T-cell (primary cell): ENCODE measurements at places on chromosomes 16 and 17. TPM values are rescaled to one million over a fixed set of nuclear protein-coding genes. Genes with fewer than 3 reads are reported as not detected.
A peak's percentile ranks its signal among the peaks of the same experiment; 100 is the strongest.

- H3K27ac ChIP-seq: no peak overlapping the region
- DNase-seq: no peak
- peaks cover 6% of the 10 kb centered on the region for H3K36me3 ChIP-seq
- H3K4me3 ChIP-seq: no peak overlapping the region
These were observed 64.5 kb downstream of the RAI1 start for GRCh38 chr17:17745476-17746455.

DNA sequence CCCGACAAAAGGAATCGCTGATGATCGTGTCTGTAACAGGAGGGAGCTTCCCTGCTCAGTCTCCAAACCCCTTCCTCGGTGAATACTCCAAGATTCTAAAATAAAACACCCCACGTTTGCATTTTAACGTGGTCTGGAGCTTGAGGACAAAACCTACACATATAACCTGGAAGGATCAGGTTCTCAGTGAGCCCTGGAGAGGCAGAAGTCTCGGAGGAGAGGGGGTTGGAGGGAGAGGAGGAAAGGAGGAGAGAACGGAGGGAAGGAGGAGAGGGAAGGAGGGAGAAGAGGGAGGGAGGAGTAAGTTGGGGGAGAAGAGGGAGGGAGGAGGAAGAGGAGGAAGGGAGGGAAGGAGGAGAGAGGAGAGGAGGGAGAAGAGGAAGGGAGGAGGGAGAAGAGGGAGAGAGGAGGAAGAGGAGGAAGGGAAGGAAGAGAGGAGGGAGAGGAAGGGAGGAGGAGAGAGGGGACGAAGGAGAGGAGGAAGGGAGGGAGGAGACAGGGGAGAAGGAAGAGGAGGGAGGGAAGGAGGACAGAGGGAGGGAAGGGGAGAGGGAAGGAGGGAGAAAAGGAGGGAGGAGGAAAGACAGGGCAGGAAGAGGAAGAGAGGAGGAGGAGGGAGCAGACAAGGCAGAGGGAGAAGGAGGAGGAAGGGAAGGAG is 27.4 kb upstream of the GINS2 start:
- no peaks in the 10 kb centered on the region for H3K4me1 ChIP-seq
- no peak overlapping the region for H3K27ac ChIP-seq
- peaks cover 47% of the 10 kb centered on the region for H3K27me3 ChIP-seq
- no peak for DNase-seq
- H3K4me3 ChIP-seq: no peak overlapping the region

GRCh38 chr17:81621494-81622130 is 15.3 kb downstream of the NPLOC4 start:
- peaks cover 28% of the 10 kb centered on the region for H3K36me3 ChIP-seq
- no peak for DNase-seq
- H3K27ac ChIP-seq: no peak overlapping the region
- H3K4me1 ChIP-seq: no peaks in the 10 kb centered on the region
- H3K4me3 ChIP-seq: no peak overlapping the region

Gene CORO6
- total RNA-seq: 2.4 TPM

DNA sequence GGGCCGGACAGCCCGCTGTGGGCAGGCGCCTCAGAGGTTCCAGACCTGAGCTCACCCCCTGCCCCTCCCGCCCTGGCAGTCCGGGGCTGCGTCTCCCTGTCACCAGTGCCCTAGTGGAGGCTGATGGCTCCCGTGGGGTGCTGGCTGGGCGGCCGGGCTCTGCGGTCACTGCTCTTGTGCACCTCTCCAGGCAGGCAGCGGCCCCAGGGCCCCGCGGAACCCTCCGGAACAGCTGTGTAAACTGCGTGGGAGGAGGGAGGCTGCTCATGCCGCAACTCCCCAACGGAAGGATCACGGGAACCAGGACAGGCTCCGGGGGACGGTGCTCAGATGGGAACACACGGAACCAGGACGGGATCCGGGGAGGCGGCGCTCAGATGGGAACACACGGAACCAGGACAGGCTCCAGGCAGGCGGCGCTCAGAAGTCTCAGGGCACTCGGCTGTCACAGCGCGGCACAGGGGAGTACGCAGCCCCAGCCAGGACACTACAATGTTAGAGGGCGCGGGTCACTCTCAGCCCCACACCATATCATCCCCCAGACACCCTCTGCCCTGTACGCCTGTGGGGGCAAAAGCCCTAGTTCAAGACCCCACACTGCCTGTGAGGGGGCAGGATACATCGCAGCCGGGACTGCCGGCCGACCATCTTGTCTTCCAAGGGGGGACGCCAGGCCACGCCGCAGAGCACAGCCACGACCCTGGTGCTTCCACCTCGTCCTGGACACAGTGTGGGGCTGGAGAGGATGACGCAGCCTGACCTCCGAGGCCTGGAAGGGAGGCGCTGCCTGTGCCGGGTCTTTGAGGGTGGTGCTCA is 74.0 kb upstream of the GNG13 start:
- H3K4me1 ChIP-seq: no peaks in the 10 kb centered on the region
- H3K4me3 ChIP-seq: no peak overlapping the region
- no peaks in the 10 kb centered on the region for H3K27me3 ChIP-seq
- no peak for DNase-seq

Gene ACSM2B
- 0.86 TPM for total RNA-seq

Gene CUEDC1
- total RNA-seq: 1.4 TPM

DNA sequence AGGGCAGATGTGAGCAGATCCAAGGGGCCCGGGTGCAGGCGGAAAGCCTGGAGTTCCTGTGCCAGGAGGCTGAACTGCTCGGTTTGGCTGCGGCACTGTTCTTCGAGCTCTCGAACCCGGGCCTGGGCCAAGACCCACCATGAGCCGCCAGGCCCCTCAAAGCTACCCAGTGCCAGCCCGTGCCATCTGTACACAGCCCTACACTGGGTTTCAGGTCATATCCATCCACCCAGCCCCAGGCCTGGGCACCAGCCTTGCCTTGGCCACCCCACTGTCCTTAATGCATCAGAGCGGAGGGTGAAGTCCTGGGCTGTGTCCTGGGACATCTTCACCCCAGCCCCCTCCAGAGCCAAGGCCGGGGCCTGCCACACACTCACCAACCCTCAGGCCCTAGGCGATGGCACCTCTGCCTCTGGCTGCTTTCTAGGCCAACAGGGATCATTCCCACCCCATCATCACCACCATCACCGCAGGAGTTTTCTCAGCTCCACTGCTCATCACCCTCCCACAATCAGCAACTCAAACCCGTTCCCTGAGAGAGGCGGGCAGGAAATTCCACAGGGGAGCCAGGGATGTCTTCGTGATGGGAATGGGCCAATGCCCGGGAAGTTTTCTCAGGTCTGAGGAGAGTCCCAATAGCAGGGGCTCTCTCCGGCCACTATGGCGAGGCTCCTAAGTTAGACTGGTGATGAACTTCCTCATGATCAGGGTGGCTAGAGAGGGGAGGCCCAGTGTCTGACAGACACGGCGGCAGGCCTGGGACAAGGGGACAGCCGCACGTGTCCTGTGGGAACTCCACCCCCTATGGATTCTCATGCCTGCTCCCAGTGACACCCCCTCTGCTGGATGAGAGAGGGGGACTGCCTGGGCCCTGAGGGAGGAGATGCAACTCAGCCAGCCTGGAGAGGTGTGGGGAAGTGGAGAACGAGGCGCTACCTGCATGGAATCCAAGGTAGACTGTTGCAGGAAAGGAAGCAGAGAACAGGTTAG is 9.1 kb downstream of the TSPOAP1 start:
- DNase-seq: no peak
- no peak overlapping the region for H3K27ac ChIP-seq
- no peak overlapping the region for H3K4me3 ChIP-seq
- peaks cover 35% of the 10 kb centered on the region for H3K36me3 ChIP-seq

GRCh38 chr17:82302568-82302963 is 14.8 kb downstream of the CD7 start:
- H3K27me3 ChIP-seq: no peaks in the 10 kb centered on the region
- no peaks in the 10 kb centered on the region for H3K36me3 ChIP-seq
- H3K27ac ChIP-seq: peak overlapping the region; percentile 56
- H3K4me3 ChIP-seq: peak overlapping the region; percentile 51

- DNase-seq: no peak
- peak overlapping the region; percentile 54 for H3K27ac ChIP-seq
- no peak overlapping the region for H3K4me3 ChIP-seq
- peaks cover 26% of the 10 kb centered on the region for H3K4me1 ChIP-seq
These were observed 11.0 kb upstream of the CCR7 start for GRCh38 chr17:40576113-40576740.

Gene CD300LB
- not detected for total RNA-seq

Gene TEN1
- 13.9 TPM for total RNA-seq

Gene FN3K
- 4.5 TPM for total RNA-seq
